HFF-Myc (cell line): ENCODE measurements at places on chromosomes 12 and 14.

DNA sequence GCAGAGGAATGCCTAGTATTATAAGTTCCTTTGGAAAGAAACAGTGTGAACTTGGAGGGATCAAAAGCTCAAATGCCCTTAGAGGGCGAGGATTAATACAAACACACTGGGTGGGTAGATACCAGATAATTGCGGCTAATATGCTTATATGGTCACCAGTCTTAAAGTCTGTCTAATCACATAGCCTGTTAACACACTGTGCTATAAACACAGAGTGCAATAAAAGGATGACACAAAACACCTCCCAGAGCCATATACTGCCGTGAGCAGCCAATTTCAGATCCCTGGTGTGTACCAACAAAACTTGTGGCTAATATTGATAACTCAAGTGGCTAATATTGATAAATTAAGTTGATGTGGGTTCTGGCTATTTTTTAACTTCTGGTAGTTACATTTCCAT is 1.7 kb upstream of the IL26 start:
- DNase-seq, result no peak

DNA sequence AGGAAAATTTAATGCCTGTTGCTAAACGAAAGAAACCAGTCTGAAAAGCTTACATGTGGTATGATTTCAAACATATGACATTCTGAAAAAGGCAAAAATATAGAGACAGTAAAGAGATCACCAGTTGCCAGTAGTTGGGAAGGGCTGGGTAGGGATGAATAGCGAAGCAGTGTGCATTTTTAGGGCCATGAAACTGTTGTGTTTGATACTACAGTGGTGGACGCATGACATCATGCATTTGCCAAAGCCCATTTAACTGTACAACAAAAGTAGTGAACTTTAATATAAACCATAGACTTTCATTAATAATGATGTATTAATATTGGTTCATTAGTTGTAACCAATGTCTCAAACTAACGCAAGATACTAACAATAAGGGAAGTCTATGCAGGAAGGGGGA is 14.7 kb upstream of the EPYC start:
- no peak for DNase-seq

- DNase-seq, result peak; percentile 29
Observed at GRCh38 chr12:43113135-43113534, 438.9 kb downstream of the ADAMTS20 start.

DNA sequence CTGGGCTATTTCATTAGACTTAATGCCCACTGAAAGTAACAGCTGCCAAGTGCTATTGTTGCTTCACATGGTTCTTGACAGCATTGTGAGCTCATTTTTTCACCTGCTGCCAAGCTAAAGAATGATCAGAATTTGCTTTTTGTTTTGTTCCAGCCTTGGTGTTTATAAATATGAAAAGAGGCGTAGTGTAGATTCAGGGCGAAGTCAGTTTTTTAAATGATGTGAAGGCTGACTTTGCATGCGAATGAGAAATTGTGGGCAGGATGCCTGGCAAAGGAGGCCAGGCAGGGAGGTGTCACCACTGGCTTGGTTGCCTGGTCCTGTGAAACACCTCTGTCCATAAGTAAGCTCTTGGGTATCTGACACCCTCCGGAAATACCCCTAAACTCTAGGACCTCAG is 93.3 kb upstream of the NAP1L1 start:
- no peak for DNase-seq

DNA sequence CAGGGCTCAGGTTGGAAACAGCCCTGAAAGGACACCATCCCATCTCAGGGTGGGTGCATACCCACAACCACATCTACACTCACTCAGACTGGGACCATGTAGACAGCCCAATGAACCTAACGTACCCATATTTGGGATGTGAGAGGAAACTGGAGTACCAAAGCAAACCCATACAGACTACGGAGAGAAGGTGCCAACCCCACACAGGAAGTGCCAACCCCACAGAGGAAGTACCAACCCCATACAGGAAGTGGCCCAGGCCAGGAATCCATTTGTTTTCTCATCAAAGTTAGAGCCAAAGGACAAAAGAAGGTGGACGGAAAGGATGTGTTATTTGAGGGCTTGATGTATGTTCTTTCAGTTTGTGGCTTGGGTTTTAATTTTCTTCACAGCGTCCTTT is 19.5 kb upstream of the SPIC start:
- no peak for DNase-seq

- peak; percentile 6 for DNase-seq
Observed at GRCh38 chr14:30443368-30444007, 115.5 kb upstream of the G2E3 start.

DNA sequence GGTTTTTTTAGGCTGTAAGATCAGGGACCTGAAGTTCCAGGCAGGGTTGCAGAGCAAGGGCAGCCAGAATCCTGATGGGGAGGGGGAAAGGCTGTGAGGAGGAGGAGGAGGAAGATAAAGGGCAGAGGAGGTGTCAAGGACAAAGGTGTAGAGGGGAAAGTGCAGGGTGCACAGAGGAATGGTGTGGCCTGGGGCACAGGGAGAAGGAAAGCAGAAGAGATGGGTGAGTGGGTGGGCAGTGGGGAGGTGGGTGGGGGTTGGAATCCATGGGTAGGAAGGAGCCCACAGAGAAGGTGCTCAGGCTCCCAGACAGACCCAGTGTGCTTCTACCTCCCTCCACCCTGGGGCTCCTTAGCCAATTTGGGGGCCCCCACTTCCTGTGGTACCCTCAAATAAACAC is 11.2 kb downstream of the TRPV4 start:
- DNase-seq, result no peak

GRCh38 chr12:15664491-15664890 is 124.7 kb downstream of the EPS8 start:
- DNase-seq, result no peak

- DNase-seq, result no peak
Observed at GRCh38 chr12:108321688-108322087, 17.4 kb downstream of the CMKLR1 start.

DNA sequence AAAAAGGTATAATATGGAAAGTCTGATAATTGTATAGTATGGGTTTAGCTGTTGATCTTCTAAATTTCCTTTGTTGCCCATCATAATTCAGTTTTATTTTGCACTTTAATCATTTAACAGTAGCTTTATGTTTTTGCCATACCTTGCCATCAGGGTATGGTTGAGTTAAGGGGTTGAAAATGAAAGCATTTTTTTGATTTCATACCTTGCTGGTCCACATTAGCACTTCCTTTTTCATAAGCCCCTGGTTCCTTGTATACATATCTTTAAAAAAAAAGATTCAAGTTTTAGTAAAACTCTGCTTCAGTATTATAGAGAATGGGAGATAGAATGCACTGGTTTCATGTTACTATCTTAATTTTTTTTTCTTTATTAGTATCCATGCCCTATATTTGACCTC is 71.1 kb downstream of the MIPOL1 start:
- DNase-seq, result no peak

DNA sequence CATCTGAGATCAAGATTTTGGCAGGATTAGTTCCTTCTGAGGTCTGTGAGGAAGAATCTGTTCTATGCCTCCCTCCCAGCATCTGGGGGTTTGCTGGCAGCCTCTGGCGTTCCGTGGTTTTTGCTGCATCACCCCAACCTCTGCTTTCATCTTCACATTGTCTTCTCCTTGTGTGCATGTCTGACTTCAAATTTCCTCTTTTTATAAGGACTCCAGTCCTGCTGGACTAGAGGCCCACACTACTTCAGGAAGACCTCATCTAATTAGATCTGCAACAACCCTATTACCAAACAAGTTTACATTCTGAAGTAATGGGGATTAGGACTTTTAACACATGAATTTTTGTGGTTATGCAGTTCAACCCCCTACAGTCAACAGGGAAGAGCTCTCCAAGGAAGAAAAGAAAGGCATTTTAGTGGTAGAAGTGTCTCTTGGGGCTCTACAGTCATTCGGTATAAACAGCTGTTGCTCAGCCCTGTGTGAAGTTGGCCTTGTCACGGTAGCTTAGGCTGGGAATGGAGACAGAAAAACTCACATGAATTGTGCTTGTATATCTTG is 89.7 kb downstream of the CAND1 start:
- no peak for DNase-seq

GRCh38 chr14:102746634-102747438 is 30.4 kb upstream of the TRAF3 start:
- DNase-seq, result no peak

- no peak for DNase-seq
Observed at GRCh38 chr12:83318386-83319098, 631.8 kb downstream of the TMTC2 start.

GRCh38 chr12:20822415-20822814 is 11.9 kb downstream of the SLCO1B3 start:
- DNase-seq, result no peak

DNA sequence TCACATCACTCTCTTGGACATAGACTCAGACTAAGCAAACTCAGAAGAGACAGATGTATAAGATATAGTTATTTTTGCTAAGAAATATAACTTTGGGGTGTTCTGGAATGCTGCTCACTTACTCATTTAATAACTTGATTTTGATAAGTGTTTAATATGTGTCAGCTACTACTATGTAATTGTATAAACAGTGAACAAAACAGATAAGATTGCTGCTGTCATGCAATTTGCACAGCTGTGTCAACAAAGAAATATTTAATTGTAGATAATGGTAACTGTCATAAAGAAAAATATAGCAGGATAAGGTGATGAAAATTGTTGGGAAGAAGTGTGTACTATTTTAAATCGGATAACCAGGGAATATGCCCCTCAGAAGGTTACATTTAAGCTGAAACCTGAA is 84.1 kb upstream of the ZDHHC17 start:
- no peak for DNase-seq
